NCI-H2081 (cell line): ENCODE measurements at places on chromosomes 7 and 10.

DNA sequence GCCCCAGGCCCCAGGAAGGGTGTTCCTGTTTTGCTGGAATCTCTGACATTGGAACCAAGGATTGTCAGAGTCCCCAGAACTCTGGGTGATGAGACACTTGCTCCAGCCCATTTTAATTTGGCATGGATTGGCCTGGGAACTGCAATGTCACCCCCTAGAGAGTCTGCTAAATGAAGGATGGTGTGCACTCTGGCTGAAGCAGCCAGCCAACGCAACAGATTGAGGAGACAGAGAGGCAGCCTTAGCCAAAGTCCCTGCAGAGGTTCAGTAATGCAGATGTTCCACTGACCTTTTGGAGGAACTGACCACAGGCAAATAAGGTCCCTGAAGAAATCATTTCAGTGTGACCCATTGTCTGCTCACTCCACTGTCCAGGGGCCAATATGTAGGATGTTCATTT, 13.4 kb downstream of the LRRC18 start:
- no peak for DNase-seq

DNA sequence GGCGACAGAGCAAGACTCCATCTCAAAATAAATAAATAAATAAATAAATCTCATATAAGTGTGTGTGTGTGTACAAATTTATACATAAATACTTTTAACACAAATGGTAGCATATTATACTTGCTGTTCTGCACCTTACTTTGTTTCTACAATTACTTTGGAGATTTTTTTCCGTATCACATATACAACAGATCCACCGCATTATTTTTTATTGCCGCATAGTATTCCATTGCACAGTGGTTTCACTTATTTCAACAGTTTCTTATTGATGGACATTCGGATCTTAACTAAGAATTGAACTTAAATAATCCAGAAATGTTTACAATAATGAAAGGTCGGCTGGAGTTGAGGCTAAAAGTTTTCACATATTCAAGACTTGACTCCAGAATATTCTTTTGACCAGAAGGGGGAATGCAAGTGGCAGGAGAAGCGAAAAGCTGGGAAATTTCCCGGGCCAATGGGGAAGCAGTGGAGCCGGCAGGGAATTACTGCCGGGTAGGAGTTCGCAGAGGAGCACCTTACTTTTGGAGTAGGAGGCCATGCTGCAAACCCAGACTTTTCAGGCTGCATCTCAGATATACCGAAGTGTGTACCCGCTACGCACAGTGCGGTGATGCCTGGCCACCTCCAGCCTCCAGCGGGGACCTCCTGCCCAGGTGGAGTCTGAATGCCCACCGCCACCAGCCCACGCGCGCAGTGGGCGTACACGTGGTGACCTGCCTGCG, 415 bp upstream of the CNNM1 start:
- DNase-seq: no peak

- DNase-seq: no peak
These were observed 14.8 kb downstream of the ZNF655 start for GRCh38 chr7:99573257-99573656.

DNA sequence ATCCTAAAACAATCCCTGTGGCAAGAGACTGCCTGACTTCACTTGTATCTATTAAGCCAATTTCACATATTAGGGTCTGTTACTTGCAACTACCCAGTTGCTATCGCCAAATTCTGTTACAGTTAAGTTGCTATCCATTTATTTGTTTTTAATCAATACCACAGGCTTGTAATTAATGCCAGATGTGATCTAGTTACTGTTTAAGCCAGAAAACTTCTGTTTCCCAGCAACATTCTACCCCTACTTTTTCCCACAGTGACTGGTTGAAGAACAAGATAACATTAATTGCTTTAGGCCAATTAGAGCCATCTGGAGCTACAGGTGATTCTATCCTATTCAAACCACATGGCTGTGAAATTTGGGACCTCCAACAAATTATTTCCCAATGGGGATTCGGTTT, 131.3 kb downstream of the ALOX5 start:
- DNase-seq: no peak

DNA sequence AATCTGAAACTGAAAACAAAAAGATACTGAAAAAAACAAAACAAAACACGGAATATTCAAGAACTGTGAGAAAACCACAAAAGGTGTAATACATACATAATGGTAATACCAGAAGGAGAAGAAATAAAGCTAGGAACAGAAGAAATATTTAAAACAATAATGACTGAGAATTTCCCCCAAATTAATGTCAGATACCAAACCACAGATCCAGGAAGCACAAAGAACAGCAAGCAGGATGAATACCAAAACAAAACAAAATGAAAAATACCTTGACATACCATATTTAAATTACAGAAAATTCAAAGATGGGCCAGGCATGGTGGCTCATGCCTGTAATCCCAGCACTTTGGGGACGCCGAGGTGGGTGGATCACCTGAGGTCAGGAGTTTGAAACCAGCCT, 57.7 kb upstream of the PARD3 start:
- DNase-seq: no peak

GRCh38 chr7:158050978-158051651, 536.5 kb downstream of the PTPRN2 start:
- DNase-seq: peak; percentile 31

GRCh38 chr10:71801361-71801760, 28.0 kb upstream of the VSIR start:
- no peak for DNase-seq

- no peak for DNase-seq
These were observed 181.4 kb downstream of the SEMA3E start for GRCh38 chr7:83467493-83467892.

- DNase-seq: no peak
These were observed 36.9 kb upstream of the KDM7A start for GRCh38 chr7:140213684-140214074.

GRCh38 chr10:9102026-9102425, 1047.5 kb downstream of the GATA3 start:
- DNase-seq: no peak

DNA sequence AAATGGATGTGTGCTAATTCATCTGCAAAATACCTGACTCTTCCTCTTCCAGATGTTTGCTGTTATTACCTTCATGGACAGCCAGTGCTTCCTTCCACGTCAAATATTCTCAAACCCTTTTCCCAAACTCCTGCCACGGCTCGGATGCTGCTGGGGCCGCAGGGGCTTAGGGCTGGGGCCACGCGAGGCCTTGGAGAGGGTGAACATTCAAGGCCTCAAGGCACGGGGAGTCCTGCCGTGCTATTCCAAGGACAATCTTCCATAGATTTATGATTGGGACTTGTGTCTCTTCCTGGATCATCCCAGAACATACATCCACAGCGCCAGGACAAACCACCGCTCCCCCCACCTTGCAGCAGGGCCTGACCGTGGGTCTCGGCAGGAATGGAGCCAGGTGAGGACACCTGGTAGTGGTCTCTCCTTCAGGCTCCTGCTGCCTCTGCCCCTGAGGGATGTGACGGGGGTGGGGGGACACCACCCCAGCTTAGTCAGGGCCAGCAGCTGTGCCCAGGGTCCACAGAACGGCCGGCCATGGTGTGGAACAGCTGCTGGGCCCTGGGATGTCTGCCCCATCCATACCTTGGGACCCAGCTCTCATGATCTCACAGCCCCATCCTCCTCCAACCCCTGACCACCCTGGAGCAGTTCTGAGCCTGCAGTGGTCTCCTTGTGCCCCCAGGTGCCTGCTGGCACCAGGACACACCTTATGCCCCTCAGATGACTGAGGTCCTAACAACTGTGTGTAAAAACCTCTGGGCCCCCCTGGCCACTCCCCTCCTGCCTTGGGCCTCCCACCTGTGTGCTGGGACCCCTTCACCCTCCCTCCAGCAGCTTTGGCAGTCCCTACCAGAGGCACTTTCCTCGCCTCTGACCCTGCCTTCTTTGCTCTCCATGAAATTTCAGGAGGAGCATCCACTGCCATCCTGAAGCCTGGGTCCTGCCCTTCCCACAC, 16.7 kb downstream of the VIPR2 start:
- DNase-seq: no peak
